ENCODE measurements at places on chromosomes 6 and 20. TPM values are rescaled to one million over a fixed set of nuclear protein-coding genes. Genes with fewer than 3 reads are reported as not detected.

DNA sequence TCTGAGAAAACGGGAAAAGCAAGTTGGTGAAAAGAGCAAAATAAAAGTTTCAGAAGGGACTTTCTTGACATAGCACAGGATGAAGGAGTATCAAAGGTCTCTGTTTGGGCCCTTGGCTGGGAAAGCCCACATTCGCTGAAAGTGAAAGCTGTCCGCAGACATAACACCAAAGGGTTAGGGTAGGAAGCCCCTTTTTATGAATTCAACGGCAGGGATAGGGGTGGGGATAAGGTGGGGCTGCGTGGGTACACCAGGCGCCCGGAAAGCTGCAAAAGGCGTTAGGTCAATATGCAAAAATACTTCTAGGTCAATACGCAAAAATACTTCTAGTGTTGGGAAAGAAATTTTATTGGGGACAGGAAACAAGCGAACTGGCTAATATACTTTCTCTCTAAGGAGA lies 135.1 kb downstream of the OR2B2 start:
- no peak overlapping the region for H3K4me3 ChIP-seq
- no peak overlapping the region for H3K27ac ChIP-seq
- H3K36me3 ChIP-seq = no peaks in the 10 kb centered on the region
- peaks cover 4% of the 10 kb centered on the region for H3K4me1 ChIP-seq
- DNase-seq = no peak

DNA sequence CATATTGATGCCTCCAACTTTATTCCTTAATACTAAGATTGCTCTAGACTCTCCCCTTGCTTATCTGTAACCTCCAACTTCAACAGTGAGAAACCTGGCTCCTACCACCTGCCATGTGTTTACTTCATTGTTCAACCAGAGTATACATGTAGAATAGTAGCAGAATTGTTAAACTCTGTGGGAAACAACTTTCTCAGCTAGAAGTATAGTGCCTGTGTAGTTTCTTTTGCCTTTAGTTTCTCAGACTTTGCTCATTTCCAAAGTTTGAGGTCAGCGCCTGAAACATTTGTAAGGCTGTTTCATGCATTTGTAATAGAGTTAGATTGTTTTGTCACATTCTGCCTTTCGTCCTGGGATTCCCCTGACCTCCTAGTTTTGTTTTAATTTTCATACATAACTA lies 34.9 kb upstream of the HECA start:
- DNase-seq = no peak
- H3K27me3 ChIP-seq = no peaks in the 10 kb centered on the region
- H3K27ac ChIP-seq = no peak overlapping the region
- H3K4me1 ChIP-seq = no peaks in the 10 kb centered on the region

Gene SYCP2
- total RNA-seq = 2.0 TPM

Gene KIF16B
- 169 TPM for total RNA-seq

Gene CLVS2
- 0.09 TPM for total RNA-seq

Gene EFCAB8
- 0.83 TPM for total RNA-seq

Gene VARS2
- total RNA-seq = 24.2 TPM
